ENCODE measurements at places on chromosomes 6 and 20.

- DNase-seq: no peak
These were observed 3.5 kb upstream of the SLC44A4 start for GRCh38 chr6:31882344-31882743.

DNA sequence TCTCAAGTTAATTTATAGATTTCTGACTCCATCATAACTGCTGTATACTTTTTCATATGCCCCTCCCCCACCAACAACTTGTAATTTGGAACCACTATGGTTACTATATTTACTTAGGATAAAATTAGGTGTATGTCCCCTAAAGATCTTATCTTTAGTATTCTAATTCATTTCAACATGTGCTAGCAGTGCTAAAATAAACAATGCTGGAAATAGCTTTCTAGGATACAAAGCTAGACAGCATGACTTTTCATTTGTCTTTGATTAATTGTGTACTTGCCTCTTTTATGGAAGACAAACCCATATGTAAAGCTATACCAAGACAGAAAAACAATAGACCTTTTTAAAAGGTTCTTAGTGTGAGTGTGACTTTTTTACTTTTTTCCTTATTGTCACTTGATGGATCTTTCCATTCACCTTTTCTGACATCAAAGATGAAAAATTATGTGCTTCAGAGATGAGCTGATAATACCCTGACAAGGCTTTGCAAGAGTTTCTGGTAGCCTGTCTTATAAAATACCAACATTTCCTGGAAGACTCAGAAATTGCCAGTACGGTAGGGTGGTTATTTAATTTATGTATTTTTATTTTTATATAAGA, 31.2 kb upstream of the POPDC3 start:
- no peak for DNase-seq

GRCh38 chr6:77371748-77372147, 91.5 kb downstream of the HTR1B start:
- DNase-seq: no peak

- DNase-seq: no peak
These were observed 76.1 kb upstream of the SLC4A11 start for GRCh38 chr20:3315136-3315535.

GRCh38 chr6:170293341-170294231, 2.7 kb upstream of the DLL1 start:
- no peak for DNase-seq

DNA sequence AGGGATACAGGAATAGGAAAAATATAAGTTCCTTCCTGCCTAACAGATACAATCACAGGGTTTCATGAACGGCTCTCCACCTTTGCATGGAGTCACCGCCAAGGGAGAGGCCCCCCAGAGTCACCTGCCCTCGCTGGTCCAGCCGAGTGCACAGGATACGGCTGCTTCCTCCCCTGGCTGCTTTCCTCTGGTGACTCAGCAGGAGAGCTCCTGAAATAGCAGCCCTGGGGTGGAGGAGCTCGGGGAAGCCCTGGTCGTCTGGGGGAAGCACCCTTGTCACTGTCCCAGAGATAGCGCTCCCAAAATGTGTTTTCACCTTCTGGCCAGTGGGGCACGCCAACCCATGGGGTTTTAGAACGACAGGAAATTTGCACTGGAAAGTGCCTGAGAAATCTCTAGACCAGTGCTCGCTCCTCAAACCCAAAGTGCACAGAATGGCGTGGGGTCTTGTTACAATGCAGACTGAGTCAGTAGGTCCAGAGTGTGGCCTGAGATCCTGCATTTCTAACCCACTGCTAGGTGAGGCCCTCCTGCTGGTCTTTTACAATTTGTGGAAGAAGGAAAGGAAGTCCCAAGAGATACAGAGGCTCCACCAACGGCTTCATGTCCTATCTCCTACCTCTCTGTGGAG, 35.9 kb upstream of the FAM50B start:
- peak; percentile 85 for DNase-seq

GRCh38 chr6:166366921-166367320, 15.8 kb downstream of the MPC1 start:
- DNase-seq: no peak

DNA sequence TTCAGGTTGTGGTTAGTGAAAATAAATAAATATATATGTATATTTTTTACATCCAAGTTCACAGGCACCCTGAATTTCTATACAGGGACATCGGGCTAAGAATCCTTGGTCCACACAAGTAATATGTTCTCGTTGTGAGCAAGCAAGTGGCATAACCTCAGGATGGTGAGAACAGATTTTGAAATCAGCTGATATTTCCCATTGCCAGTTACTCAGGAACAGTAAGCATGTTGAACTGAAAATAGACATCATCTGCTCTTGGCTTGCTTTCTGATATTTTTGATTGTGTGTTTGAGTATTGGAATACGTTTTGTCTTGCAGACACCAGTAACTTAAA, 87.7 kb downstream of the TRMT6 start:
- DNase-seq: no peak

DNA sequence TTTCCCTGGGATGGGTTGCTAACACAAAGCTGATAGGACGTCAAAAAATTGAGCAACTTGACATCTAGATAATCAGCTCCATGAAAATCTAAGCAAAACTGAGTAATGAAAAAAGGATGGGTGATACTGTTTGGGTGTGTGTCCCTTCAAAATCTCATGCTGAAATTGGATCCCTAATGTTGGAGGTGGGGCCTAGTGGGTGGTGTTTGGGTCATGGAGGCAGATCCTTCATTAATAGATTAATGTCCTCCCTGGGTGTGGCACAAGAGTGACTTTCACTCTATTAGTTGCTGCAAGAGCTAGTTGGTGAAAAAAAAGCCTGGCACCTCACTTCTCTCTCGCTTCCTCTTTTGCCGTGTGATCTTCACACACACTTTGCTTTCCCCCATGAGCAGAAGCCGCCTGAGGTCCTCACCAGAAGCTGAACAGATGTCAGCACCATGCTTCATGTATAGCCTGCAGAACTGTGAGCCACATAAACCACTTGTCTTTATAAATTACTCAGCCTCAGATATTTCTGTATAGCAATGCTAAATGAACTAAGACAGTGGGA, 160.9 kb downstream of the FRK start:
- DNase-seq: no peak

- DNase-seq: no peak
These were observed 30.5 kb downstream of the GRM4 start for GRCh38 chr6:34115403-34115795.

GRCh38 chr6:46729787-46730326, 5.3 kb downstream of the PLA2G7 start:
- DNase-seq: no peak

DNA sequence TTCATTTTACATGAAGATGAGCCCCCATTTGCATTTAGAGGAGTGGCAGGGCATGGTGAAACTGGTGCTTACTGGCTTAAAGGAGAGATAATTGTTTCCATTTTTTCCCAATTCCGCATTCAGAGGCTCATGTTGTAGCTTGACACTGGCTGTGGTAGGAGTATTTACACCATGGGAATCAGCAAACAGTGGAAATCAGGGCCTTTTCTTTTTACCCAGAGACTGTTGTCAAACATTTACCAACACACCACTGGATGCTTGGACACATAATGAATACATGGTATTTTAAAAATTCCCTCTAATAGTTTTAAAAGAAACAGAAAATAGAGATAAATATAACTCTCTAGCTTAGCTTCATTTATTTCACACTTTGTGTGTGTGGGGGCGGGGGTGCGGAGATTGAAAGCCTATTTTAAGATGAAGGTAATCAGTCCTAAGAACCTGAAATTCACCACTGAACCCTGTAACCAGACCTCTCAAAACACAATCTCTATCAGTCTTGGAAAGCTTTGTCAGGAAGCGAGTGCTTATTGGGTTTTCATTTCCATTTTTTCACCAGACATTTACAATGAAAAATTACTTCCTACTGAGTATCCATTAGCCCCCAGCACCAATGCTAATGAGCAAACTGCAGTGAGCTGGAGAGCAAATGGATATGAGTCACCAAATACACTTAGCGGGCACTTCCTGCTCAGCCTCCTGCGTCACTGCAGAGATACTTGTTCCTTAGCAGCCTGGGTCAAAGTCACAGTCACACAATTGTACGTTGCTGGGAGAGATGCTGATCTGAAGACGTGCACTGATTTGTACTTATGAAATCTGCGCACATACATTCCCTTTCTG, 532.0 kb downstream of the BCKDHB start:
- peak; percentile 92 for DNase-seq

- no peak for DNase-seq
These were observed 163.1 kb downstream of the ISM1 start for GRCh38 chr20:13384132-13384531.

DNA sequence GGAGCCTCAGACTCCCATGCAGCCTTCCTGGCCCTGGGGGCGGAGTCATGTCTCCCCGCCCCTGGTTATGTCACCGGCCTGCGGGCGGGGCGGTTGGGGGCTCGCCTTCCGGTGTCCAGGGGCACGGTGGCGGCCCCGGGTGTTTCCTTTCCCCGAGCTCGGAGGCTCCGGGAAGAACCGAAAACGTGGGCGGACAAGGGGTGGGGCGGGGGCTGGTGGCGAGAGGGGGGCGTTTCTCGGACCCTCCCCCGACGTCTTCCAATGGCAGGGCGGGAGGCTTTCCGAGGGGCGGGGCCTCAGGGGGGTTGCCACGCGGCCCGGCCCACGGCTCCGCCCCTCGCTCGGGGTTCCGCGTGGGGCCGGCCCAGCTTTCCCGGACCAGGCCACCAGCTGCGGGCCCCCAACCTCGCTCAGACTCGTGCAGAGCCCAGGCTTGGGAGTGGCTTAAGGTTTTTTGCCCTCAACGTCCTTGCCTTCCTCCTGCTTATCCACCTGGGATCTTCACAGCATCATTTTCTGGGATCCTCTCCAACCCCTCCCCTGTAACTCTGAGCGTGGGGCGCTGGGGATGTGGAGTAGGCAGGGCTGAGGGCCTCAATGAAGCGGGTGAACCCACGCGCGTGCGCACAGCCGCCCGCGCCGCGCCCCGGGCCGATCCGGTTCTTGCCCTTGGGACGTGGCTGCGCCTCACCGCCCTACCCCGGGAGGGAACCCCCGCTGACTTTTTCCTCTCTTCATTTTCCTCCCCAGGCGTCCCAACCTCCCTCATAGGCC, 2.1 kb upstream of the NRN1 start:
- DNase-seq: no peak

DNA sequence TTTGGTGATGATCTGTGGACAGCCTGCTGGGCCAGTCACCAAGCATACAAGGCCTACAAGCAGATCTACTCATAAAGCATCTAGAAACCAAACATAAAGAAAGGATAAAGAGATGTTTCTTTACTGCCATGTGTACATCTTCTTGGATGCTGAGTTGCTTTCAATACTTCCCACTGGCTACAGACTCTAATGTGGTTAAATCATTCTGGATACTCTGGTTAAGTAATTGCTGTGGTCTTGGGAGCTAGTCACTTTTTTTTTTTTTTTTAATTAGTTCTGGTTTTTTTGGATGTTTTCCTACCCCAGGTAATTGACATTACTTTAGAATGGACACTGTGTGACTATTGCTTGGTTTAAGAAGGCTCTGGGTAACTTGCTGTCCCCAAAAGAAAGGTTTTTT, 215.4 kb upstream of the RUNX2 start:
- no peak for DNase-seq

GRCh38 chr6:89411145-89412070, 665 bp downstream of the RRAGD start:
- DNase-seq: no peak

GRCh38 chr6:81865712-81866111, 113.2 kb upstream of the TENT5A start:
- DNase-seq: peak; percentile 41

- no peak for DNase-seq
These were observed 101.9 kb downstream of the LIN28B start for GRCh38 chr6:105058846-105059245.

- no peak for DNase-seq
These were observed 44.8 kb downstream of the FGD2 start for GRCh38 chr6:37050045-37050853.

- DNase-seq: no peak
These were observed 207.1 kb upstream of the POU3F2 start for GRCh38 chr6:98627129-98627775.

DNA sequence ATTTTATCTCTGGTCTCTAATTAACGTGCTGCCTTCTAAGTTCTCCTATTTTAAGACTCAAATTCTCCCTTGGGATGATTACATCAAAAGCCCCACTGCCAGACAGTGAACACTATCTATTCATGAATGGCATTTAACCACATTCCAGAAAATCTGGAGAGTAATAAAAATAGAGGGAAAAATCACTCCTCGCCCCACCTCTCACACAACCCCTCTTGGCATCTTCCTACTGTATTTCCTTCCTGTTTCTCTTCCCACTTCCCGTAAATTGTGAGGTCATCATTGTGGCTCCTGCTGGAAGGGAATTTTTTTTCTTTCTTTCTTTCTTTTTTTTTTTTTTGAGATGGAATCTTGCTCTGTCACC, 31.5 kb downstream of the RAB44 start:
- DNase-seq: no peak

DNA sequence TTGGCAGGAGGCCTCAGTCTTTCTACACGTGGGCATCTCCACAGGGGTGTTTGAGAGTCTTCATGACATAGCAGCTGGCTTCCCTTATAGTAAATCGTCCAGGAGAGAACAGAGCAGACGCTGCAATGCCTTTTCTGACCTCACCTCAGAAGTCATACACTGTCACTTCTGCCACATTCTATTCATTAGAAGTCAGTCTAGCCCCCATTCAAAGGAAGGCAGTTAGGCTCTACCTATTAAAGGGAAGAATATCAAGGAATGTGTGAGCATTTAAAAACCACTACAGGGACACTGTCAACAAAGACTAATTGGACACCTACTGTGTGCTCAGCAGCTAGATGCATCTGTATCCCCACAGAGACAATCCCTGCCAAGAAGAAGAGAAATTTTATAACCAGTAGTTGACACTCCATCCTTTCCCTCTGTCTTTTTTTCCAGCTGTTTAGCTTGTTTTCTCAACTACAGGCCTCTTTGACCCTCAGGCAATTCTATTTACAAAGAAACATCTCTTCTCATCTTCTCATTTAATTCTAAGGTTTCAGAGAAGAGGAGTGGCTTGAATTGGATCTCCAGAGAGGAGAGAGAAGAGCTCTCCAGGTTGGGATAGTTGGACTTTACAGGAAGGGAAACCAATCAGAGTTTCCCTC, 18.6 kb downstream of the ARMC12 start:
- no peak for DNase-seq

DNA sequence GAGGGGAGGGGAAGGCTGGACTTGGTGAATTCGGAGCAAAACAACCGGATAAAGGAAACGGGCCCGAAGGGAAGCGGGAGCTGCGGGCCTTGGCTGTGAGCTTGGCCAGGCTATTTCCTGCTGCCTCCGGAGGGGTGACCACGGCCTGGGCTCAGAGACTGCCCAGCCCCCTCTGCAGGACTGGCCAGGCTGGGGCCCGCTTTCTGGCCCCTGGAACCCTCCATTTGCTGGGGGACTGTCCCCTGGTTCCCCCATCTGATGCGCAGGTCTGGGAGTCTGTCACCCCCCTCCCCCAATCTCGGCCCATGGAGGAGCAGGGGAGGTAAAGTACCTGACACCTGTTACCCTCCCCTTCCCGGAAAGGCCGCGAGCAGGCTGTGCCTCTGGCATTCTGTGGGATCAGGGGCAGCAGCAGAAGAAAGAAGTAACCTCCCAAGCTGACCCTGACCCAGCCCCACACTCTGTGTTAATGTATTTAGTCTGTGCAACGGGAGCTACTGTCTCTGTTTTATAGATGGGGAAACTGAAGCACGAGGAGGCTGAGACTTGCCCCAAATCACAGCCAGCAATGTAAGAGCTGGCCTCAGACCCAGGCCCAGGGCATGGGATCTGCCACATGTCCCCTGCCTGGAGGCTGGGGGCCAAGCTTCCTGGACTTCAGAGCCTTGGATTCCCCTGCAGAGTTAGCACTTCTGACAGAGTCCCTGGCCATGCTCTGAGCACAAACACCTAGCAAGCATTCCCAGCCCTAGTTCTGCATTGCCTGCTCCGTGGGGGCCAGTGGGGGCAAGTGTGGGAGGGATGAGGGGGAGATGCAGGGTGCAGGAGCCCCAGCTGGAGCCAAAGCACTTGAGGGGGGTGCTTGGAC, 3.5 kb downstream of the C20orf204 start:
- DNase-seq: no peak

Measured in pulmonary artery endothelial cell (primary cell).